Cerebellar cortex (tissue), 1 donor: ENCODE measurements at places on chromosomes 6 and 20.

DNA sequence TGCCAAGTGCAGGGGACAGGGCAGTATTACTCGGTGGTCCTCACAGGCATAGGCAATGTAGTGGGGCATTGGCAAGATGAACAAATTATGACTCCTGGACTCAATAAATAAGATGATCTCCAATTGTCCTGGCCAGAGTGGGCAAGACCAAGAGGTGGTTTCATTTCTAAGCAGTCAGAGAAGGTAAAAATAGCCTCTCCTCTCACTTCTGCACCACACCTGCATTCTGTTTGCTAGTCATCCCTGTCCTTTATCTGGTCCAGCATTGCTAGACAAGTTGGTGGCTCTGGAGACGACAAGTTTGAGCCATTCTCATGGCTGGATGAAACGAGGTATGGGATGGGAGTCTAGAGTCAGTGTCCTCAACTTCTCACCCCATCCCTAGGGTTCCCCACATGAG is 83.0 kb downstream of the BANF2 start:
- DNase-seq, result no peak

DNA sequence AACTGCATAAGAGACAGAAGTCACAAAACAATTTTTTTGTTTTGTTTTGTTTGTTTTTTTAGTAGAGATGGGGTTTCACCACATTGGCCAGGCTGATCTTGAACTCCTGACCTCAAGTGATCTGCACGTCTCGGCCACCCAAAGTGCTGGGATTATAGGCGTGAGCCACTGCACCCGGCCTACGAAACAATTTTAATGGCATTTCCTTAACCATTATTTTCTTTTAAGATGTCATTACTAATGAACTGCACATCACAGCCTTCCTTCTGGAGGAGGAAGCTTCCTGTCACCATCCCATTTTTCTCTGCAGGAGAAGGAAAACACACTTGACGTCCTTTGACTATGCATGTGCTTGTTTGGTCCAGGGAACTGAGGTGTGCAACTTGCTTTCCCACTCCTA is 125.3 kb upstream of the AKIRIN2 start:
- no peak for DNase-seq

DNA sequence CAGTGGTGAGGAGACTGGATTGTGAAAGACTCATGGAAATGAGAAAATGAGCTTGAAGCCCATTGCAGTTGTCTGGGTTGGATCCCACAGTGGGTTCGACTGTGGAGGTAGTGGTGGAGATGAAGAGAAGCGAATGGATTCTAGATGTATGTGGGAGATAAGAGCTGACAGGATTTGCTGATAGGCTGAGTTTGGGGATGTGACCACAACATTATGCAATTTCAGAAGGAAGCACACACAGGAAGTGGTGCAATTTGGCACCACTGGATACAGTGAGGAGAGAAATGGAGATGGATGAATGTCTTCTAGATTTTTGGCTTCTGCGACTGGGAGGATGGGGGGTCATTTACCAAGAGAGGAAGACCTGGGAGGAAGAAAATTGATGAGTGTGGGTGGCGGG is 64.4 kb upstream of the MAFB start:
- no peak for DNase-seq

DNA sequence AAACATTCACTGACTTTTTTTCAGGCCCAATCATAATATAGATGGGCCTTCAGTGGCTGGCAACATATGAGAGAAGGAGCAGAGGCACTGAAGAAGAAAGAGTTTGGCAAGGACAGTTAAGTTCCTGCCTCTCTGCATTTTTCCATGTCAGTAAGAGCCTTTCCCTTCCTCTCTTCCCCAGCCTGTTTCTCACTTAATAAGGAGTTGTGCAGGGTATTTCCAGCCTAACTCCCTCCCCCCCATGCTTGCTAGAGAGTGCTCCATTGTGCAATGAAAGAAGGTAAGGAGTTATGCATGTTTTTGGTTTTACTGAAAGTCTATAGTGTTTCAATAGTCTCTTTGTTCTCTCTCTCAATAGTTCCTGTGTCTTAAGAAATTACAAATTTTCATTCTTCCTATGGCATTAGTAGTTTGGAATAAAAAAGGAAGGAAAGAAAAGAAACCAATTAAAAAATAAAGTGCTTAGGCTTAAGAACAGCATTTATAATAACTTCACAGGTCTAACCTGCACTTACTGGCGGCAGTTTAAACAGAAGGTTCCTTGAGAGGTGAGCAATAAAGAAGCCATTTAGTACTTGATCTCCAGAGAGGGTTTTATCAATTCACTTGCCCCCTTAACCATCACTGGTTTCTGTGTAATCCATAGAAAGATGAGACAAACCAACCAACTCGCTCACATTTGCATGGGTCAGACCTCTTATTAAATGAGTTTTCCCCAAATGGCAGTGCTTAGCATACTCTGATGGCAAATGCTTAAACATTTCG is 251.1 kb downstream of the PTPRT start:
- DNase-seq, result no peak

DNA sequence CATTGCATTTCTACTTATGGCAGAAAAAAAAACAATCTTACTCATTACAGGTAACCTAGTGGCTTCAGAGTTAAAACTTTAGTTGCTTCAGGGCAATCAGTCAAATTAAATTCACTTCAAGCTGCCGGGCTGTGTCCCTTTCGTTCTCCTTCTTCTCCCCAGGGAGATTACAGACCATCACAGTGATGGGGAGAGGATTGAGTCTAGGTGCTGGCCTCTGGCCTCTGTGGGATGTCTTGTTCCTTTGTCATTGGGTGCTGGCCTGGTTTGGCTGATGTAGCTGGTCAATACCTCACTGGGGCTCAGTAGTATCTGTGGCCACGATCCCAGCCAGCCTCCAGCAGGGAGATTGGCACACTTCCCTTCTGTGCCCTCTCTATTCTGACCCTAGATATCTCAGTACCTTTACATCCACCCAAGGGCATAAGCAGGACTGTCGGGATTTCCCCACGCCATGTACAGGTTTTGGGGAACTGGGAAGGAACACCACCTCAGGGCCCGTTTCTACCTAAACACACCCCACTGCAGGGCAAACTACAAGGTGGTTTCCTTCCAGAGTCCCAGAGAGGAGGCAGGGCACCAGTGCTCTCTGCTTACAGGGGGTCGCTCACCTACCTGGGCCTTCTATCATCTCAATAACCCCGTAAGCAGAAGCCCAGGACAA is 15.4 kb downstream of the FYN start:
- DNase-seq, result no peak
